ENCODE measurements at places on chromosomes 5 and 9. TPM values are rescaled to one million over a fixed set of nuclear protein-coding genes. Genes with fewer than 3 reads are reported as not detected.

INSL6 gene
- not detected for total RNA-seq

CRAT gene
- total RNA-seq, result 141 TPM

FBP2 gene
- 42.4 TPM for total RNA-seq

VCAN gene
- 16.8 TPM for total RNA-seq

SLC36A2 gene
- 37.4 TPM for total RNA-seq

F2R gene
- total RNA-seq, result 3.5 TPM

OR1J2 gene
- not detected for total RNA-seq

FAM163B gene
- not detected for total RNA-seq

PCDHA1 gene
- total RNA-seq, result 0.10 TPM

HMCN2 gene
- total RNA-seq, result 7.7 TPM

DNA sequence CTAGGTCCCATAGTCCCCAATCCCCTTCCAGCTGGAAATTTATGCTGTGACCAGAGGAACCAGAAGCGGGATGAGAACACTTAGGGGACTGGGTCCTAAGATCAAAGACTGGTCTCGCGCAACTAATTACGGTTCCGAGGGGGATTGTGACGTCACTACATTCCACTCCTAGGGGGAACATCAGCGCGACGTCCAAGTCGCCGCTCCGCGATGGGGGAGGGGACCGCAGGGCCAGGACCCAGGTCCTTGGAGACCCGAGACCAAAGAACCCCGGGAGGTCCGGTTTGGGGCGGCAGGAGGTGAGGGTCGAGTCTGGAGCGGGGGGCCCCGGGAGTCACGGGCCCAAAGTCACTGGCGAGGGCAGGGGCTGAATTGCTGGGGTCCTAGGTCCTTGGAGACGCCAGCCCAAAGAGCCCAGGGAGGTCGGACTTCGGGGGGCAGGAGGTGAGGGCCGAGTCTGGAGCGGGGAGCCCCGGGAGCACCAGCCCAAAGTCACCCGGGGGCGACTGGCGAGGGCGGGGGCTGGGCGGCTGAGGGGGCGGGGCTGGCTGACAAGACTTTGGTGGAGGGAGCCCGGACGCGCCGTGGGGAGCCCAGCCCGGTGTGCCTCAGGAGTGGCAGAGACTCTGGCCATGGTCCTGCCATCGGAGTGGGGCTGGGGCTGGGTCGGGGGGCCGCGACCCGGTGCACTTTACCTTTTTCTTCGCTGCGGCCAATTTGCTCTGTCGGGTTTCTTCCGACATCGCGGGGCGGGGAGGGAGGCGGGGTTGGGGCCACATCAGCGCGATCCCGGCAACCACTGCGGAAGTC lies at the start of gene GOLGA2:
Gene GOLGA2, minus strand, starts transcription at position 810 of the 810 bp plus-strand sequence. Its CDS starts 31 bp downstream, at position 779.
- peak; percentile 57 for DNase-seq

- no peak for DNase-seq
Measured at GRCh38 chr5:109987355-109987754, 297.6 kb downstream of the MAN2A1 start.

DNA sequence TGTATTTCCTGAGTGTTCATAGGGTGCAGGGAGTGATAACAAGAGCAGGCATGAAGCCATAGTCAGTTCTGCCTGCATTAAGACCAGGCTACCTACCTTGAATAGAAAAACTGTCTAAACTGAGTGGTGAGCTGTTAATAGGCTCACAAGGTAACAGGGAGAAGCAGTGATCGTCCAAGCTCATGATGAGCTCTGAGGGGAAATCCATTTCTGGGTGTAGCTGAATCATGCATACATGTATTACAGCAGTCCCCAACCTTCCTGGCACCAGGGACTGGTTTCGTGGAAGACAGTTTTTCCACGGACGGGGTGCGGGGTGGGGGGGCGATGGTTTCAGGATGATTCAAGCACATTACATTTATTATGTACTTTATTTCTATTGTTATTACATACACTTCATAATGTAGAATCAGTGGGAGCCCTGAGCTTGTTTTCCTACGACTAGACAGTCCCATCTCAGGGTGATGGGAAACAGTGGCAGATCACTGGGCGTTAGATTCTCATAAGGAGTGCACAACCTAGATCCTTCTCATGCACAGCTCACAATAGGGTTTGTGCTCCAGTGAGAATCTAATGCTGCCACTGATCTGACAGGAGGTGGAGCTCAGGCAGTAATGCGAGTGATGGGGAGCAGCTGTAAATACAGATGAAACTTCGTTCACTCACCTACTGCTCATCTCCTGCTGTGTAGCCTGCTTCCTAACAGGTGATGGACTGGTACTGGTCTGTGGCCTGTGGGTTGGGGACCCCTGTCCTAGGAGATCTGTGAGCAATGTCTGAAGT lies 100.0 kb upstream of the IL6ST start:
- no peak for DNase-seq

- DNase-seq, result no peak
Measured at GRCh38 chr5:156587012-156587411, 260.0 kb downstream of the SGCD start.

GRCh38 chr5:135719428-135720063 lies 114.9 kb upstream of the SLC25A48 start:
- no peak for DNase-seq

- no peak for DNase-seq
Measured at GRCh38 chr5:143843461-143843860, 31.5 kb downstream of the HMHB1 start.

DNA sequence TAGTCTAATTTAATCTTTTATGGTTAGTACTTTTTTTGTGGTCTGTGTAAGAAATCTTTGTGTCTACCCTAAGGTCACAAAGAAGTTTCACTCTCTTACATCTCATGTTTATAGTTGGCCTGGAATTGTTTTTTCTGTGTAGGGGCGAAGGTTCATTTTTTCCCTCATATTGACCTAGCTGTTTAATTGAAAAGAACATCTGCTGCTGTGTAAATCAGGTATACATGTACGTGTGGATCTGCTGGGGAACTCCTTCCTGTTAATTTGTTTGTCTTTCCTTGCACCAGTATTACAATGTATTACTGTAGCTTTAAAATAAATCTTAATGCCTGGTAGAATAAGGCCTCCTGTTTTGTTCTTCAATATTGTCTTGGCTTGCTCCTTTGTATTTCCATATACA lies 37.8 kb downstream of the EXOSC2 start:
- no peak for DNase-seq

GRCh38 chr5:161539016-161539415 lies 7.5 kb downstream of the GABRB2 start:
- no peak for DNase-seq

DNA sequence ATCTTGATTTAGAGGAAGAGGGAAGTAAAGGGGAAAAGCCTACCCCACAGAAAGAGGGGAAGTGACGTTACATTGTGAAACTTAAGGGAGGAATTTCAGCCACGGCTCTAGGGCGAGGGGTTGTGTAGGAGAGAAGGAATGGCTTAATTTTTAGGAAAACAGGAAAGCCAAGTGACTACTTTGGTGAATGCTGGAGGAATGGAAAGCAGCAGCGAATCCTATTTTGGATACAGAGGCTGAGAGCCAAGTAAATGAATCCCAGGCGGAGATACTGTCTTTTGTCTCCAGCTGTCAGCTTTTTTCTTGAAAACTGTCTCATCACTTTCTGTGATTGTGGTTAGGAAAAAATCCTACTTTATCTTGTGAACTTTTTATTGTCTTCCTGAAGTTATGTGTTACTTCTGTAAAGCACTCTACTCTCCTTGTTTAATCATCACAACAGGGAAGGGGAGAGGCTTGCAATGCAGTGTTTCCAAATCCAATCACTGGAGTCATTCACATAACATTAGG lies 188.4 kb downstream of the TSSK1B start:
- DNase-seq, result no peak

DNA sequence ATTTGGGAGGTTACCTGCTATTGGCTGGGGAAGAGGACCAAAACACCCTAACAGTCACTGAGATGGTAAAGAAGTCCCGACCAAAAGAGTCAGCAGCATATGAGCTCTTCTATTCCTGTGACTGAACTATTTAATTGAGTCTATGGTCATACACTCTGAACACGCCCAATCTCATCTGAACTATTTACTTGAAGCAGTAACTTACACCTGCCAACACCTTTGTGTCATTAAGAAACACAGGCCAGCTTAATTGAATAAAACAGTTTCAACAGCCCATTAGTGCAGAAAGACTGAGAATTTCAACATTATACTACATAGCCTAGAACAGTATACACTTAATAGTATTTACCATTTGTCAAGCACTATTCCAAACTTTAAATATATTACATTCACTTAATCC lies 47.8 kb downstream of the NR6A1 start:
- DNase-seq, result no peak

GRCh38 chr5:158436271-158437065 lies 577.5 kb upstream of the CLINT1 start:
- no peak for DNase-seq

DNA sequence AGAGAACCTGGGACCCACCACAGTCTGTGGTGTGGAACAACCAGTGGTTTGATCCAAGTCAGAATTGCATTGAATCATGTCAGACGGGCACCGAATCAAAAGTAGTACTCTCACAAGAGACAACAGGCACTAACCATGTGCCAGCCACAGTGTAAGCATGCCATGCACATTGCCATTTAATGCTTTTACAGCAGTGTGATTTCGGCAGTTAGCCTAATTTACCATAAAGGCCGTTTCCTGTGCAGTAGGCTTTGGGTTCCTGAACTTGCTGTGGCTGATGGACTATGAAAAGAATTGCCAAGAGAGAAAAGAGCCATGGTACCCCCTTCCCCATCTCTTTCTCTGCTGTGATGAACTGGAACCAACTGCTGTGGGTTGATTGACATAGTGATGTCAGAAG lies 540.6 kb downstream of the EBF1 start:
- DNase-seq, result no peak

DNA sequence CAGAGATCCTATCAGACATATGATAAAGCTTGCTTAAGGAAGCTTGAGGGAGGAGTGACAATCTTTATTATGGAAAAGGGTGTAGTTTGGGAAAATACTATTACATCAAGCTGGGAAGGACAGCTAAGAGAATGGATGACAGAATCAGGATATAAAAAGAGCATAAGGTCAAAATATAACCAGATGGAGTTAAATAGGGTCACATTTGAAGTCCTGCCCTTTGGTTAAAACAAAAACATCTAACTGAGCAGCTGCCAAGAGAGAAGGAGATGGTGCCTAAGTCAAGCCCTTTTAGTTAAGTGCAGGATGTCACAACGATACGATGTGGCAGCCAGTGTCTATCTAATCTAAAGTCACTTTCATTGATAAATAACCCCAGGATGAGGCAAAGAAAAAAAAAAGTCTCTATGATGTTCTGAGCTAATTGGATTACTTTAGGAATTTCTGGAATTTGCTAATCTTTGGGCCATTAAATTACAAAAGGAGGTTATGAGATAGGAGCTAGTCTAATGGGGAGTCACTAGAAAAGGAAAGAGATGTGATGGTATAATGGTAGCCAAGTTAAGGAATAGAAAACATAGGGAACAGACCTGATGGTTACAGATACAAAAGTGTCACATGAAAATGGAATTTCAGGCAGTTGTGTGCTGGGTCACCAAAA lies 365.2 kb downstream of the PDE4D start:
- DNase-seq, result no peak

DNA sequence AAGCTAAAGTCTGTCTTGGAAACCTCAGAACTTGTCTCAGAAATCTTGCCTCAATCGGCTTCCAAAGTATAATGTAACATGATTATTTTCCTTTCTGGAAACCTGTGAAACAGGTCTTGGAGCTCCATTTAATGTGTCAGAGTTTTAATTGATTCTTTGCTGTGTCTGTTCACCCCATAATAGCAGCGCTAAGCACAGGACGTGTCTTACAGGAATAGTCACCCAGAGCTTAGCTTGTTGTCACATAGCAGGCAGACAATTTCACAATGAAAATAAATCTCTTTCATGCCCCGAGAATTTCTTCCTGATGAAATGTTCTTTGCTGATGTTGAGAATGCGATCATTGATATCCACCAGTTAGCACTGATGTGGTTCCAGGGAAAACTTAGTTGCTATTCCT lies 40.2 kb upstream of the PTPN3 start:
- no peak for DNase-seq

GRCh38 chr9:113350107-113350661 lies 843 bp downstream of the BSPRY start:
- no peak for DNase-seq

- DNase-seq, result no peak
Measured at GRCh38 chr9:101677861-101678260, 60.6 kb downstream of the GRIN3A start.

DNA sequence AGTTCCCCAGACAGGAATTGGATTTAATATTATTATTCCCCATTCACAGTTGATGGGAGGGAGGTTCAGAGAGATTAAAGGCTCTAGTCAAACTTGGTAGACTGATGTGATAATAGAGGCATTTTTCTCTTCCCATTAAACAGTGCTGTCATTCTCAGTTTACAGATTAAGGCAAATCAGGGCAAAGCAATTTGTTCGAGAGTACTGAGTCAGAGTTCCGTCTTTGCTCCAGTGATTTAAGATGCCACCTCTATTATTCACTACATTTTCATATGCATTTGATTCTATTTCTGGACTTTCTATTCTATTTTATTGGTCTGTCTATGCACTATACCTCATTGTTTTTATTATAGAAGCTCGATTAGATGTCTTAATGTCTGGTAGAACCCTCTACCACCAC lies 201.0 kb upstream of the RAI14 start:
- DNase-seq, result no peak

GRCh38 chr5:172883066-172883465 lies 49.0 kb downstream of the ERGIC1 start:
- no peak for DNase-seq

GRCh38 chr9:135418161-135418560 lies 61.4 kb upstream of the PPP1R26 start:
- DNase-seq, result no peak

- DNase-seq, result no peak
Measured at GRCh38 chr5:62167561-62168057, 138.4 kb upstream of the KIF2A start.

DNA sequence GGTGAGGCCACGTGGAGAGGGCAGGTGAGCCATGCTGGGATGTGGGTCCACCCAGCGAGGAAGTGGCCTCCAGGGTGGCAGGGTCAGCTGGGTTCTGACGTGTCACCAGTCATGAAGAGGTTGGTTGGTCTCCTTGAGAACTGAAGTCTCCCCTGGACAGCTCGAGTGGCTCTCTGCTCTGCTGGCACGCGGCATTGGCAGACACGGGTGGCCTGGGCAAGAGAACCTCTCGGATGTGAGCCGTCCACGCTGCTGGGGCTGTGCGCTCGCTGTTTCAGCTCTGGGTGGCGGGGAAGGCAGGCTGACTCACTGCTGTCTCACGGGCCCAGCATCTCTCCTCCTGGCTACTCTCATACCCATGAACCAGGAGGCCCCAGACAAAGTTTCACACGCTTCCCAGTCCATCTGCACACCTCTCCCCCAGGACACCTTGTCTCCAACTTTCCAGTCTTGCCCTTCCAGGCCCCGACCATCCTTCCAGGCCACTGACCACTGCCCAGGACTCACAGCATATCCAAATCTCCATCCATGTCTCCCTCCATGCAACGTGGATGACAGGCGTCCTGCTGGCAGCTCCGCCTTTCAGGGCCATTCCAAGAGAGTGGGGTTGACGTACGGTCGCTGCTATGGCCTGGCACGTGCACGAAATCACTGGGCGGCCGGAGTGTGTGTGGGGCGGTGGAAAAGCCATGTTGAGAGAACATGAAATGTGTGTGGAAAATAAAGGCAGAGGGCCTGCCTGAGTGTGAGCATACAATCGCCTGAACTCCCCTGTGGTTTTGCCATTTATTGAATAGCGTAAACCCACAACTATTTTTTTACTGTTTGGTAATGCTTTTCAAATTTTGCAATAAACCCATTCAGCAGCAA lies 145.0 kb upstream of the COL5A1 start:
- DNase-seq, result peak; percentile 47

- no peak for DNase-seq
Measured at GRCh38 chr9:81028504-81028903, 660.8 kb downstream of the TLE1 start.

- DNase-seq, result no peak
Measured at GRCh38 chr5:176570044-176570443, 20.9 kb downstream of the CDHR2 start.
